ENCODE measurements at places on chromosomes 12 and 14.

DNA sequence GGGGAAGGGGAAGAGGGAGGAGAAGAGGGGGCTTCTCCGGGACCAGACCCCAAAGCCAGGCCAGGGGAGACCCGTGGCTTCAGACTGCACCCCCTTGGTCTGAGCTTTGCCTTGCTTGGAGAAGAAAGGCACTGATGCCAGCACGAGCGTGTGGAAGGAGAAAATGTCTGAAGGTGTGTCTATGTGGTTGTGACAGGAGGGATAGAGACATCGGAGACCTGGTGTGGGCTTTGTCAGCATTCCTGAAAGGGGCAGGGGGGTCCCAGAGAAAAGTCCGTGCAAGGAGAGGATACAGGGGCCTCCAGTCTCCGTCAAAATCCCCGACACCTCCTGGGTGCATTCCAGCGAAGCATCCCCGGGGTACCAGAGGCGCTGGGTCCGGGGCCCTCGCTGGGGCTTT is 139.0 kb upstream of the LHX5 start:
- no peak for DNase-seq

DNA sequence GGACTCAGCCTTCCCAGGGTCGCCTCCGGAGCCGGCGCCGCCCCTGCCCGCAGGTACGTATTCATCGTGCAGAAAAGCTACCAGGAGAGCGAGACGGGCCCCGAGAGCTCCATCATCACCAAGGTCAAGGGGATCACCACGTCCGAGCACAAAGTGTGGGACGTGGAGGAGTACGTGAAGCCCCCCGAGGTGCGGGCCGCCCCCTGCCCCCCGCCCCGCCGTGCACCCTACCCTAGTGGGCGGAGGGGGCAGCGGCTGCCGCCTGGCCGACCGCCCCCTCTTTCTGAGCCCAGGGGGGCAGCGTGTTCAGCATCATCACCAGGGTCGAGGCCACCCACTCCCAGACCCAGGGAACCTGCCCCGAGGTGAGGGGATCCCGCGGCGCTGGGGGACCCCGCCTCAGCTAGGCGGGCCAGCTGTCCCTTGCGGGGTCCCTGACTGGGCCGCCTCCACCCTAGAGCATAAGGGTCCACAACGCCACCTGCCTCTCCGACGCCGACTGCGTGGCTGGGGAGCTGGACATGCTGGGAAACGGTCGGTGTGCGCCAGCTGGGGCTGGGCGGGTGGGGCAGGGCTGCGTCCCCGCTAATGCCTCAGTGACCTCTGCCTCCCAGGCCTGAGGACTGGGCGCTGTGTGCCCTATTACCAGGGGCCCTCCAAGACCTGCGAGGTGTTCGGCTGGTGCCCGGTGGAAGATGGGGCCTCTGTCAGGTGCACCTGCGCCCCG is 973 bp downstream of the P2RX2 start:
- no peak for DNase-seq

GRCh38 chr14:69487226-69487625 is 2.7 kb downstream of the PLEKHD1 start:
- no peak for DNase-seq

- DNase-seq = no peak
These were observed 163.3 kb downstream of the SSPN start for GRCh38 chr12:26358651-26359050.

- DNase-seq = no peak
These were observed 36.7 kb upstream of the TMCC3 start for GRCh38 chr12:94686834-94687628.

DNA sequence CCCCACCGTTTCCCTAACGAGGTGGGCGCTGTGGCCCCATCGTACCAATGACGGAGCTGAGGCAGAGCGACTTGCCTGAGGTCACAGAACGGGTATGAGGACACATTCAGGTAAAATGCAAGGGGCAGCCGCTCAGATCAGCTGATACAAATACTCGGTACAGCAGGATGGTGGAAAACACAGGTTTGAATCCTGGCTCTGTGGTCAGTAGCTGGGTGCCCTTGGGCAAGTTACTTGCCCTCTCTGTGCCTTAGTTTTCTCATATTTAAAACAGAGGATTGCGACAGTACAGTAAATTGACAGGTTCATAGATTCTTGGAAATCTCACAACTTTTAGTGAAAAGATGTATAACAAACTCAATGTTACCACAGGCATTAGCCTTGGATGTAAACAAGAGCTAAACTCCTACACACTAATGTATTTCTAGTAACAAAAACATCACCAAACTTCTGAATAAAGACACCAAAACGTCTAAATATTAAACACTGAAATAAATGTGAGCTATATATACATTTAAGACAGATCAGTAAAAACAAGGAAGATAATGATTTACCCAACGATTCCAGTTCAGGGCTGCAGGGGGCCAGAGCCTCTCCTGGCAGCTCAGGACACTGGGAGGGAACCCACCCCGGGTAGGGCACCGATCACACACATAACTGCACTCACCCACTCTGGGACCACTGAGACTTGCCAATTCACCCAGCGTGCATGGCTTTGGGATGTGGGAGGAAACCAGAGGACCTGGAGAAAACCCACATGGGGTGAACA is 128.4 kb downstream of the RBM19 start:
- no peak for DNase-seq

DNA sequence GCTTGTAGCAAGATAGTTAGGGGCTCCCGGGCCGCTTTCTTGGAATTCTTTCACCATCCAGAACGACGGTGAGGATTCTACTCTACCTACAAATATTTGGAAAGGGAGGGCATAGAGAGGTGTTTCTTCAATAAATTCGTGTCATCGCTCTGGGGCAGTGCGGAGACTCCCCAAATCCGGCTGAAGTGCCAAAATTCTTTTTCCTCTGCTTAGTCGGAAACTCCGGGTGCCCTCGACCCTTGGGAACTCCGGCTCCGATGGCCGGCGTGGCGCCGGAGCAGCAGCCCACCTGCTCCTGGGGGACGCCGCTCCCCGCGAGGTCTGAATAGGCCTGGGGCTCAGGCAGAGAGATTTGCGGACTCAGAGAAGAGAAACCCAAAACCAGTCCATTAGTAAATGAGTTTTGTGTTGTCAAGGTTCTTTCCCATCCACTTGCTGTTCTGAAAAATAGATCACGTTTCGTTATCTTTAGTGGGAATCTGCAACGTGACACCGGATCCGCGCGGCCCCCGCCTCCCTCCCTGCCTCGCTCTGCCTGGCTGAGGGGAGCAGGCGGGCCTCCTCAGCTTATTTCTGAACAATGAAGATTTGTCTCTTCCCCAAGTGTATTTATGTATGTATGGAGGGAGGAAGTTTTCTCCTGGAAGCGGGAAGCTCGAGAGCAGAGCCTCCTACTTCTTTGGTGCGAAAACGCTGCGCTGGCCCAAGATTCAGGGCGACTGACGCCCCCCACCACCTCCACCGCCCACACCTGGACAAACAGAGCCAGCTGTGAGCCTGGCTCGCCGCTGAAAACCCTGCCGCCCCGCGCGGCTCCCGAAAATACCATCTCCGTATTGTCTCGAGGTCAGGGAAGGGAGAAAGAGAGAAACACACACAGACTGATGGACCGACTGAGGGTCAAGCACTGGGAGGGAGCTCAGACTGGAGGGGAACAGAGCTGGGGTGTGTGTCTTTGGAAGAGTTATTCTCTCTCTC is 3.7 kb upstream of the SIX1 start:
- DNase-seq = no peak

DNA sequence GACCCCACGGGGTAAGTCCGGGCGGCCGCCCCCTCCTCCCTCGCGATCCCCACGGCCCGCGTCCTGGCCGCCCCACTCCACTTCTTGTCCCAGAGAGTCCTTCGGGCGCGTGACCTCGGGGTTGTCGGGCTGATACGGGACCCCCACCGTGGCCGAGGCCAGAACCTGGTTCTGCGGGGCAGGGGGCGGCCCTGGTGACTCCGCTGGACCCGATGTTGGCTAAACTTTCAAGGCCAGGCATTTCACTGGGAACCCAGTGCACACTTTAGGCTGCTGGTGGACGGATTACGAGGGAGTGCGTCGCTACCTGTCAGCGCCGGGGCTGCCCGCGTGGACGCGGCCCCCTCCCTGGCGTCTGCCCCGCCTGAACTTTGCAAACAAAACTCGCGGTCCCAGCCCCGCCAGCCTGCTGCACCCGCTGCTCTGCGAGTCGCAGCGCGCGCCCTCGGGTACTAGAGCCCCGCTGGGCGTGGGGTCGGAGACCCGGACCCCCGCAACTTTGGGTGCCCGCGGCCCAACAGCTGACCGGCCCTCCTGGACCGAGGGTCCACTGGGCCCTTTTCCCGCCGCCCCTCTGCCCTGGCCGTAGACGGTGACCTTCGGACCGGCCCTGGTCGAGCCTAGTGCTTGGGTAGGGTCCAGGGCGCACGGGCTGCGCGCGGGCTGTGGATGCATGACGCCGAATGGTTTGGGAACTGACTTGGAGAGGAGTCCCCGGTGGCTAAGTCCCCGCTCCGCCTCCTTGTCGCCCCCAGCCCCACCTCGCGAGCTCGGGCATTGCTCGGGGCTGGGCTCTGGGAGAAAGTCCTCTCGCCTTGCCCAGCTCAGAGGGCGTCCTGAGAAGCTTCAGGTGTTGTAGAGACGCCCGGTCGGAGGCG is 624 bp downstream of the RIN3 start:
- DNase-seq = no peak

GRCh38 chr12:57893431-57894353 is 47.2 kb upstream of the CTDSP2 start:
- DNase-seq = no peak

DNA sequence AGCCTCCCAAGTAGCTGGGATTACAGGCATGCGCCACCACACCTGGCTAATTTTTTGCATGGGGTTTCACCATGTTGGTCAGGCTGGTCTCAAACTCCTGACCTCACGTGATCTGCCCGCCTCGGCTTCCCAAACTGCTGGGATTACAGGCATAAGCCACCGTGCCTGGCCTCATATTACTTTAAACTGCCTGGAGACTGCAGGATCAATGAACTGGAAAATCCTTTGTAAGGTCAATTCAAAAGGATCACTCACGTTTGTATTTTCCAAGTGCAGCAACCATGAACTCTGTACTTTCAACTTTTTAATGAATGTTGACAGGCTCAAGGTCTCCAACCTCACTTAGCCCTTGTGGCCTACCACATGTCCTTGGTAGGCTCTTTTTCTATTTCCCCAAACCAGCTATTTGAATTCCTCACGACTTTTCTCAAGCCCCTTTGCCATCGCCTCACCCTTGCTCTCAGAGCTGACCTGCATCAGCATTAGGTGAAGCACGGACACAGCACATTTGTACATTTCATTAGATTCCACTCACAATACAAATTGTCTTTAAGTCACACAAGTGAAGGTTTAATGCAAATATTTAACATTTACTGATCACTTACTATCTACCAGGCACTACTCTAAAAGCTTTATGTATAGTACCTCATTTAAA is 42.2 kb upstream of the GCH1 start:
- no peak for DNase-seq

DNA sequence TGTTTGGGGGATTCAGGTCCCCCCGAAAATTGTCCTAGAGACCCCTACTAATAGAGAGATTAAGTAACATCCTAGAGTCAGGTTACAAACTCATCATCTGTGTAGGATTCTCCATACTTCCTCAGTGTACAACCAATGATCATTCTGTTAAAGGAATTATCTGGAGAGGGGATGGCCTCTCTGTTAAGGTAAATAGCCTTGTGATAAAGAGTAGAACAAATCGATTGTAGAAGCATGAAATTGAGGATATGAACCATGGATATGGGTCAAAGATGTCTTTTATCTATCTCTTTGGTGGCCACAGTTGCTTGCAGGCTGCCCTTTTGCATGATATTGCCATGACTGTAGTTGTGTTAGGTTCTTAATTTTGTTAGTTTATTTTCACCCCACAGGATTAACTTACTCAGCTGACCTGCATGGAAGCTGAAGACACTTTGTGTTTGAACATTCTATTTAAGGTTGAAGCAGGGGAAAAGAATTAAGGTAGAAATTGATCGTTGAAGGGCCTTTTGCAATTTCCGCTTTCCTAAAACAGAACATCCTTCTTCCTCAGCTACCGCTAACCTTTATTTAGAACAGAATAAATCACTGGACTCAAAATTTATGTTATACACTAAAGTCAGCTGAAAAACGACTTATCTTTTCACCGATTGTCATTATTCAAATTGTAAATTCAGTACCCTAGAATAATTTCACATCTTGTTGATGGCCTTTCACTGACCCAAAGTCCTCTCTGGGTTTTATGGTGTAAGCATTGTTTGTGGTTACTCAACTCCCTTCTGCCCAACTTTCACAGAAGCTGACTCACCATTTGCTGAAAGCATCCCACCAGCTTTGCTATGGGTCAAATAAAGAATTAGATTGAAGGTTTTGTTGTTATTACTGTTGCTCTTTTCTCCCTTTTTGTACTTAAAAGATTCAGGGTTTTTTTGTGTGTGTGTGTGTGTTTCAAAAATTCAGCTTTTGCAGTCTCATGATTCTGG is 52.3 kb downstream of the IRAK3 start:
- no peak for DNase-seq

DNA sequence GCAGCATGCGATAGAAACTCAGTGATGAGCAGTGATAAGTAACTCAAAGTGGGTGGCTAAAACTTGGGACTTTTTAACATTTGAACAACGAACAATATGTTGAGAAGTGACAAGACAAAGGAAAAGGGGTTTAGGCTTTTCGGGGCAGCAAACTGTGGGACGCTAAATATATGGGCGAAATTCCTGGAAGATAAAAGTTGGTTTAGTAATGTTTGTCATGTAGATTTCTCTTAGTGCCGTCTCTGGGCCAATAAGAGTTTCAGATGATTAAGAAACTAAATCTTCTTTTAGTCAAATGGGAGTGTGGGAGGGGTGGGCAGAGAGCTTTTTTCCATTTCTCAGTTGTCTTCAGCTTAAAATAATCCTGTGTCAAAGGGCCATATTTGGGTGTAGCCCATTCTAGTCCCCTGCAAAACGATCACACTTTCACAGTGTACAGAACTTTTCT is 41.7 kb upstream of the FUT8 start:
- DNase-seq = no peak

GRCh38 chr14:29999013-29999539 is 71.4 kb upstream of the PRKD1 start:
- no peak for DNase-seq

DNA sequence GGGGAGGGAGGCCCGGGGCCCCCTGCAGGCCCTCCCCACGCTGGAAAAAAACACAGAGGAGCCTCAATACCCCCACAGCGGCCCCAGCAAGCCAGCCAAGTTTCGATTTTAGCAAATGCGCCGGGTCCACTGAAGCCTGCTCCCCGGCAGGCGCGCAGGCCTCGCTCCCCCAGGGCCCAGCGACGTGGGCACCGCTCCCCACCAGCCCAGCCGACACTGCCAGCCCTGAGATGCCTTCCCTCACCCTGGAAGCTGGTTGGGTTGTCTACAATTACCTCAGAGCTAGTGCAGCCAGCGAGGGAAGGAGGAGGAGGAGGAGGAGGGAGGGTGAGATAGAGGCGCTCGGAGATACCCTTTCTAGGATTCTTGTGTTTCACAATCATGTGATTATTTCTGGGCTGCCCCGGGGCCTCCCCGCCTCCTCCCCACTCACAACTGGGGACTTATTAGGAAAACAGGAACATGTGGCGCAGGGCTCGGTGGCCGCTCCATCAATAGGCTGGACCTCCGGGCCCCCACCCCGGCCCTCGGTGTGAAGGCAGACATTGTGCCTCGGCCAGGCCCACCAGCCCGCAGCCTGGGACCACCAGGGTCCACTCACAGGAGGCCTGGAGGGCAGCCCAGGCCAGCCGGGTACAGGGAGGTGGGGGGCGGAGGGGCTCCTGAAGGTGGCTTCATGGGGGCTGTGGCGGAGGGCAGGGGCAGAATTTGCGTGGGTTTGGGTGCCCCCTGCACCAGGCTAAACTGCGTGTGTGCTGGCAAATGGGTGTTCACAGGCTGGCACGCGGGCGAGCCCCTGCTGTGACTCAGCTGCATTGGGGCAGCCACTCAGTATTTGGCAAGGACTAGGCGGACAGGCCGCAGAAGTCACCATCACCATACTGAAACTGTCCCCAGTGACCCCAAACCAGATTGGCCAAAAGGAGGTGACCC is 109.9 kb downstream of the NCOR2 start:
- DNase-seq = peak; percentile 45
